Naive thymus-derived CD4-positive, alpha-beta T cell (primary cell): ENCODE measurements at places on chromosomes 4 and X.

DNA sequence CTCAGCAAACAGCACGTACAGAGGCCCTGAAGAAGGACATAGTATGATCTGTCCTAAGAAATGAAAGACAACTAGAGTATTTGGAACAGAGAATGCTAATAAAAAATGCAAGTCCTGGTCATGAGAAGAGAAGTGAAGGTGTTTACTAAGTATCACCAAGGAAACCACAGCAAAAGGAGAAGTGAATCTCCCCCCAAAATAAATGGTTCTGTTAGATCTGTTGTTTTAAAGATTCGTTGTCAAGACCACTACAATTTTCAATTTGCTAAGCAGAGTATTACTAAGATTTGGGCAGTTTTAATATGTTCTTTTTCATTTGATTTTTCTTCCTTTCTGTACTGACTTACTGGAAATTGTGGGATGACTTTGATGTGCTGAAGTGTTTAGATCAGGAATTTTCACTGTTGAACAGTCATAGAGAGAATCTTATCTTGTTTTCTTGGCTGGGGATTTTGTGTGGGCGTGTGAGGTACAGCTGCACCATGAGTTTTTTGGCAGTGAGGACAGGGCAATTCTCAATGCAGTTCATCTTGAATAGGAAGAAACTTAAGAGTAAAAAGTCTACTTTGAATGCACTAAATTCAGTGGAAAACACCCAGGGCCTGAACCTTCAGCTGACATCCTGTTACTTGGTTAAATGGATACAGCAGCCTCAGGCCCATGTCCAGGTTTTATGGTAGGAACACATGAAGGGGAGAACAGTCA lies 132.2 kb downstream of the STIM2 start:
- no peak for DNase-seq

GRCh38 chr4:88659055-88659889 lies 38.4 kb downstream of the NAP1L5 start:
- peak; percentile 53 for DNase-seq

GRCh38 chr4:106496061-106496460 lies 127.5 kb upstream of the GIMD1 start:
- no peak for DNase-seq

DNA sequence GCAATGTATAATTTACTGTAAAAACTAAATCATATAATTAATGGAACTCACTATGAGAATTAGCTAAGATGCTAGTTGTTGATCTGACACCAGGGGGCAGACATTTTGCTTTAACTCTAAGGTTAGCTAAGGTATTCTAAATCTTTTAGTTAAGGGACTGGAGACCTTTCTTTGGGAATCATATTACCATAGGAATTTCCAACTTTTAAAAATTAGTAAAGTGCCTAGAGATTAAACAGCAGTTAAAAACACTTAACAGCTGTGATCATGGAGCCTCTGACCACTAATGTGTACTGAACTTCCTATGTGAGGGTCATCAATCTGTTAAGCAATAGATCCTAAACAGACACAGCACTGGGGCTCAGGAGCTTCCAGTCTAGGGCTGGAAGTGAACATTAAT lies 226.6 kb downstream of the NSUN7 start:
- no peak for DNase-seq
